AG04449 (cell line): ENCODE measurements at places on chromosomes 11 and 22.
A peak's percentile ranks its signal among the peaks of the same experiment; 100 is the strongest.

- DNase-seq, result no peak
These were observed 54.2 kb downstream of the GRAMD4 start for GRCh38 chr22:46674367-46674781.

DNA sequence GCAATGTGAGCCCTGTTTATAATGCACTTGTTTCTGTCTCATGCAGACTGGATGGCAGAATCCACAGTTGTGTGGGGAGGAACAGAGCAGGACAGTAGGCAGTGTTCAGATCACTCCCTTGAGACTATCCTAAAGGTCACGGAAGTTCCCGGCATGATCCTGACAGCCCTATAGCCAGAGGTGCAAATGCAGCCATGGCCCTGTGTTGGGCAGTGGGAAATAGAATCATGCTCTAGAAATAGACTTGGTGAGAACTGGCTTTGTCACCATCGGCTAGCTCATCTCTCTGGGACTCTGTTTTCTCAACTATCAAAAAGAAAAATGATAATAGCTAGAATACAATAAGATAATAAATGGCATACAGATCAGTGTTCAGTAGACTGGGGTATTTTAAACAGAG is 123.2 kb downstream of the FEZ1 start:
- no peak for DNase-seq

DNA sequence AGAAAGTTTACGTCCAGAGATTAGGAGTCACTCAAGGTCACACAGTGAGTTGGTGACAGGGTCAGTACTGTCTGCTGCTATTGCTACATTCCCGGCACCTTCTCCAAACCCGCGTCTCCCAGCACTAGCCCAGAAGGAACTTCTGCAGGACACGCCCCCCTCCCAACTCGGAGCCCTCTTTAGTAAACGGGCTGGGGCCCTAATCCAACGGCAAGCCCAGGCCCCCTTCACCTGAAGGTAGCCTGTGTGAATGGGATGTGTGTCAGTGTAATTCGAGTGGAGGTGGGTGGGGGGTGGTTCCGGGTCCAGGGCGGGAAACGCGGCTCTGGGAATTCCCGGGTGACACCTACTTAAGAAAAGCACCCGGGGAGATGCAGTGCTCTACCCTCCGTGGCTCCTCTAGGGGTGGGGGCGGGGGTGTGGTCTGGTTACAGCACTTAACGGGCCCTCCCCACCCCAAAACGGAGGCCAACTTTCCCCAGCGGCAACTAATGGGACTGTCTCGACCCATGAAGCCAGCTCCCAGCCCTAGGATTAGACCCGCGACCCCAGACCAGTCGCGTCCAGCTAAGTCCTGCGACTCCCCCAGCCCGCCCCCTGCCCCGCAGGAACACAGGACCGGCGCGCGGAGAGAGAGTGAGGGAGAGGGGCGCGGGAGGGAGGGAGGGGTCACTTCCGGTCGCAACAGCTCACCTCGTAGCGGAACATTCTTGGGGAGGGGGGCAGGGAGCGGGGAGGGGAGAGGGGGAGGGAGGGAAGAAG is 468 bp downstream of the PATL1 start:
- no peak for DNase-seq

- no peak for DNase-seq
These were observed 60.0 kb downstream of the OTOG start for GRCh38 chr11:17607083-17607429.

DNA sequence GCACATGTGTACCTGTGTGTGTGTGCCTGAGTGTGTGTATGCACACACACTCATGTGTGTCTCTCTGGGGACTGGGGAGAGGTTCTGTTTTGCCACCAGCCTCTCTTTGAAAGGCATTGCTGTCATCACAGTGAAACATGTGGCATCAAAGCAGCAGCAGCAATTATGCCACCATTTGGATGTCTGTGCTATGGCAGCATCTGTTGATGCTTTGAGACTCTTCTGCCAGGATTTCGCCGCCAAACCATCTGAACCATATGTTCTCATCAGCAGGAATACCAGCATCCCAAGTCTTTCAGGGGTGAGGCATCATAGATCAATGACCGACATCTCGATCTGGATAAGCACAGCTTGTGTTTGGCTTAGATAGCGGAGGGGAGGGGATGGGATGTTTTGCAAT is 168.6 kb downstream of the FAT3 start:
- no peak for DNase-seq

- DNase-seq, result no peak
These were observed 4.0 kb downstream of the BSX start for GRCh38 chr11:122977470-122978298.

DNA sequence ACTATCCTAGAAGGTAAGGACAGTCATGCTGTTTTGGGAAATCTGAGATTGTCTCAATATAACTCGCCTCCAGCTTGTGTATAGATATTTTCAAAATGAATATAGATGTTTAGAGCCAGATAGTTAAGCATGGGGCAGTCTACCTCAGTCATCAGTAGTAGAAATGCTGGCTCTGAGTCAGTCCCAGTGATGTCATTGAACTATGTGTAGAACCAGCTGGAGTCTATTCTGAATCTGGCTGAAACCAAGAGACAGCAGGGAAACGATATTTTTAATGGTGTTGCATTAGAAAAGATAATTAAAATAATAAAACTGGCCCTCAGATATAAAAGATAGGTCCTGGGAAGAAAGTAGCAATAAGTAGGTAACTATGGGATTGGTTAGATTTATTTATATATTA is 25.9 kb downstream of the PIWIL4 start:
- DNase-seq, result no peak

- DNase-seq, result no peak
These were observed at the start of gene OTOG for GRCh38 chr11:17547051-17547577. Gene OTOG (plus strand): TSS chr11:17547259. CDS start chr11:17547373, 114 bp downstream.

DNA sequence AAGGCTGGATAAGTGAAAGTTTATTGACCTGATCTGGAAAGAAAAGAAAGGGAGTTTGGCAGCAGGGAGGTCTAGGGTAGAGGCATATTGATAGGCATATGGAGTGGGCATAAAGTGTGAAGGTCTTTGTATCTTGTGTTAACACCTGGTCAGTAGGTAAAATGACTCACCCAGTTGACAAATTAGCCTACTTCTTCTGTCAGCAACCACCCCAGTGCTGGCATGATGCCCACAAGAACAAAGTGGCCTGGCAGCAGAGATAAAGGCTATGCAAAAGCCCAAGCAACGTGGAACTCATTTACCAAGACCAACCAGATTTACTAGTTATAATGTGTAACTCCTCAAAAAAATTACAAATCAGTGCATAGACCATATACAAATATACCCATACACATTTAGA is 4.9 kb downstream of the OR10A3 start:
- no peak for DNase-seq

DNA sequence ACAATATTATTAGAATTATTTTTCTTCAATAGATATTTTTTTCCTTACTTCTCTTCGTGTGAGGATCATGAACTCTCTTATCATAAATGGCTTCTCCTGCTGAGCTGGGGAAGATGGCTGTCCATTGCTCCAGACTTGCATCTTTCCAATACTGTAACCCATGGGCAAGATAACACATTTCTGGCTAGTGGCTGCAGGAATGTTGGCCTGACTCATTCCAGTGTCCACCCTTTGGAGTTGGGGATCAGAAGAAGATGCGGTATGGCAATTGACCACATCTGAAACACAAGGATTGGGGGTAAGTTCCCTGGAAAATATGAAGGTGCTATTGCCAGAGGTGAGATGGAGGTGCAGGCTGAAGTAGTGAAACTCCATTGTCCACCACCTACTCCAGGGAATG is 92.8 kb downstream of the FAR1 start:
- DNase-seq, result no peak

GRCh38 chr11:121762820-121763219 is 310.1 kb upstream of the SORL1-AS1 start:
- no peak for DNase-seq

GRCh38 chr11:135009125-135009524 is 597.1 kb upstream of the B3GAT1 start:
- DNase-seq, result no peak

DNA sequence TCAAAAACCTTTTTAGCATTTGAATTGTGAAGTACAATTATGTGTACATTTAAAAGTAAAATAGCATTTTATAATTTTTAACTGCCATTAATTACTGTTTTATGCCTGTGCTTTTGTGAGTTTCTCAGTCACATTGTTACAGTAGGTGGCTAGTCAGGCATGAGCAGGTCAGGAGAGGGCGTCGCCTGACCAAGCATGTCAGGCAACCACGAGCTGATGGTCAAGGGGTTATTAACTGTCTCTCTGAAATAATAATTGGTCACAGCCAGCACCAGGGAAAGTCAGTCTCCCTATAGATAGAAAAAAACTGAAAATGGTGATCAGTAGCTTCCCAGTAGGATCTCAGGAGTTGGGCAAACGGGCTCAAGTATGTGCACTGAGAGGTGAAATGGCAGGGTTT is 19.4 kb upstream of the CCDC81 start:
- no peak for DNase-seq

- DNase-seq, result no peak
These were observed 23.5 kb downstream of the APLNR start for GRCh38 chr11:57213342-57214097.

DNA sequence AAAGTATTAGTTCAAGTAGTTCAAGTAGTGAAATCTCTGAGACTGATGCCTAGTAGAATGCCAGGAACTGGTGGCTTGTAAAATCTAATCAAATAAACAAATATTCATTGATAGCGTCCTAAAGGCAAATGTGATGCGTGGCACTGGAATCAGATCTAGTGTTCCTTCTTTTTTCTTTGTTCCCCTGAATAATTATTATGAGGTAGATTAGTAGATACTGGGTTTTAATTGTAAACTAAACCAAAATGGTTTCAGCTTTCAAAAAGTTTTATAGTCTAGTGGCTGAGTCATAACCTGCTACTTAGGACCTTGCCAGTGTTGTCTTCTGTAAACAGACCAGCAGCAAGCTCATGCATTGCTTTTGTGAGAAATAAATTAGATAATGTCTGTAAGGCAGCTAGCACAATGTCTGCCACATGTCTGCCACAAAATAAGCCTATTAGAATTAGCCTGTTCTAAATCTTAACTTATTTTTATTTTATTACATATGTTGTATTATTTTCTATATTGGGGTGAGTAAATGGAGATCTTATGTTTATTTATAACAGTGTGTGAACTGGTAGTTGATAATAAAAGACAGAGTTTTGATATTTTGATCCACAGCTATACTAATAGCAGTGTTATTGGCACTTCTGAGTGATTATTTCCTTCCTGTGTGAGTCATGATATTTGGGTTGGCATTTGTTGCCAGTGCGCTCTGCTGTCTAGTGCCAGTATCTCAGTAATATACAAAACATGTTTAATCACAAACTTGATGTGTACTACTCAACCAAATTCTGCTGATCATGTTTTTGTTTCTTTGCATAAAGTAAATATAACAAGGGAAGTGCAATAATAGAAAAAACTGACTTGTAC is 135.7 kb downstream of the TMEM135 start:
- peak; percentile 9 for DNase-seq

DNA sequence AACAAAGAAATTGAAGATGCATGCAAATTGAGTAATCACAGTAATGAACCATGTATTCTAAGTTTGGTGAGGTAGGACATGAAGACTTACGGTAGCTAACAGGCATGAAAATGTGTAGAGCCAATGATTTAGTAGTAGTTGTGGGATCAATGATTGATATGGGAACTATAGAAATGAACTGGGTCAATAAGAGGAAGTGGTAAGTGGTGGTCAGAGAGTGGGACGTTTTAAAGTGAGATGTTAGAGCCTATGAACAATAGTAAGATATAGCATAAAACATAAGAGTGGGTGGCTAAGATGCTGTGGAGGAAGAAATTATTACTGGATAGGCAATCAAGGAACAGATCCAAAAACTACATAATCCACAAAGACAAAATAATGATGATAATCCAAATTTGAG is 45.0 kb downstream of the DLG2 start:
- no peak for DNase-seq

DNA sequence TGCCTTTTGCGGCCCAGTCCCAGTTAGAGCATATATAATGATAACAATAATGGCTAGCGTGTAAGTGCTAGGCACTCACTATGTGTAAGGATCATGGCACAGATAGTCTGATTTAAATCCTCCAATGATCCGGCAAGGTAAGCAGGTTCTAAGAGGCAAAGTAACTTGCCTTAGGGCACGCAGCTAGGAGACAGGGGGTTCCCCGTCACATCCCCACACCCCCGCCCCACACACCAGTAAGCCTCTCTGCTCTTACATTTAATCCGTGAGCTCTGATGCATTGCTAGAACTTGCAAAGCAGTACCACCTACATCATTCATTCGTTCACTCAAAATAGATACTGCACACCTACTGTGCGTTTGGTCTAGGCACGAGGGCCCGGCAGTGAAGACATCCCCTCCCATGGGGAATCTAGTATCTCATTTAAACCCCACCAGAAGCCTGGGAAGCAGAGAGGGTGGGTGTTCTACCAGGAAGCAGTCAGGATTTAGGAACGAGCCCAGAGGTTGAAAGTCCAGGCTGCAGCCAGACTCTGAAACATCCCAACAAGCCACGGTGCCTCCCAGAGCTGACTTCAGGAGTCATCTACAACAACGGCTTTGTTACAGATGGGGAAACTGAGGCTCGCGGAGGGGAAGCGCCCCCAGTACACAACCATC is 20.6 kb downstream of the TMPRSS6 start:
- no peak for DNase-seq

GRCh38 chr11:77249427-77249826 is 52.1 kb downstream of the GDPD4 start:
- no peak for DNase-seq

GRCh38 chr11:117823294-117823945 is 1.1 kb downstream of the FXYD2 start:
- DNase-seq, result no peak

GRCh38 chr22:28973352-28973751 is 88.3 kb downstream of the C22orf31 start:
- DNase-seq, result no peak

DNA sequence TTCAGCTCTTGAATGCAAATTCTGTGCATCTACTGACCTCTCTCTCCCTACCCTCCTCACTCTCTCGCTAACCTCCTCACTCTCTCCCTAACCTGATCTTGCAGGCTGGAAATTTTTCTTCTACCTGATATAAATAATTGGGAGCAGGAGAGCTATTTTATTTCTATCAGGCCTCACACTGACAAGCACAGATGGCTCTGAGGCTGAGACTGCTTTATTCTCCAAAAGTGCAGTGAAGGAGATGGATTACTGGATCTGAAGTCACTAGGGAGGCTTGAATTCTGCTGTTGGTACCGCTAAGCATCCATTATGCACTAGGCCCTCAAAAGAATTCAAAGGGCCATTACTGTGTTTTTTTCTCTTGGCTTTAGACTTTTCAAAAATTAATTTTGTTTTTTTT is 19.4 kb upstream of the LDHA start:
- no peak for DNase-seq

- DNase-seq, result no peak
These were observed 33.5 kb upstream of the BID start for GRCh38 chr22:17807578-17808410.

GRCh38 chr11:112212290-112212689 is 13.9 kb upstream of the PTS start:
- no peak for DNase-seq

DNA sequence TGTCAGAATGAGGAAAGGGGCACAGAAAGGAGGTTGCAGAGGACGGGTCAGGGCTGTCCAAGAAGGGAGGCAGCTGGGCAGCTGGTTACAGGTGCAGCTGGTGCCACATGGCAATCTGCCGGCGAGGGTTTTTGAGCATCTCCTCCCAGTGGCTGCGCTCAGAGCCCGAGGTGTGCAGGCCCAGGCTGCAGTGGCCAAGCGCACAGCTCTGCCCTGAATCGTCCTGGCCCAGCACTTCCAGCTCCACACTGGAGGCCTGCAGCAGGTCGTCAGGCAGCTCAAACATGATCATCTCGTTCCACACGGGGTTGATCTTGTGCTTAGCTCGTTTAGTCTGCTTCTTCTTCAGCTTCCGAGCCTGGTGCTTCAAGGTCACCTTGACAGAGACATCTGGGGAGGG is 42.2 kb downstream of the SYT13 start:
- no peak for DNase-seq

GRCh38 chr11:64459609-64460008 is 100.6 kb downstream of the RPS6KA4 start:
- no peak for DNase-seq
